ENCODE measurements at places on chromosomes 3 and 15.

- DNase-seq, result no peak
Observed at GRCh38 chr3:160081958-160082533, 93.4 kb downstream of the IL12A start.

- no peak for DNase-seq
Observed at GRCh38 chr15:43299884-43300283, 30.5 kb downstream of the LCMT2 start.

- DNase-seq, result no peak
Observed at GRCh38 chr3:64221571-64222257, 3.6 kb downstream of the PRICKLE2 start.

DNA sequence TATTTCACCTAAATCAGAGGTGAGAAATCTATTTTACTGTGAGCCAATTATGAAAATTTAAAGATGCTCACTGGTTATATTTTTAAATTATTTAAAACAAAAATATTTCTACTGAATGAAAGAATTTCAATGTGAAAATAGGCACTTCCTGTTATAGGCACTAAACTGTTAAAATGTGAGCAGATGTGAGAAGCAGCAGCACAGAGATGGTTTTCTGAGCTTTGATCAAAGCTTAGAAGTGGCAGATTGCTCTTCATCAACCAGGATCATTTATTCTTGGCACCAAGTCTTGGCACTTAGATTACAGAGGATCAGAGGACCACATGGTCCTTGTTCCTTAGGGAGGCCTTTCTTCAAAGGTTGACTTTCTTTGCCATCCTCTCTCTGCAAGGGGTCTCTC, 18.0 kb upstream of the TSC22D2 start:
- no peak for DNase-seq

- no peak for DNase-seq
Observed at GRCh38 chr15:43845421-43845820, 18.6 kb downstream of the WDR76 start.

DNA sequence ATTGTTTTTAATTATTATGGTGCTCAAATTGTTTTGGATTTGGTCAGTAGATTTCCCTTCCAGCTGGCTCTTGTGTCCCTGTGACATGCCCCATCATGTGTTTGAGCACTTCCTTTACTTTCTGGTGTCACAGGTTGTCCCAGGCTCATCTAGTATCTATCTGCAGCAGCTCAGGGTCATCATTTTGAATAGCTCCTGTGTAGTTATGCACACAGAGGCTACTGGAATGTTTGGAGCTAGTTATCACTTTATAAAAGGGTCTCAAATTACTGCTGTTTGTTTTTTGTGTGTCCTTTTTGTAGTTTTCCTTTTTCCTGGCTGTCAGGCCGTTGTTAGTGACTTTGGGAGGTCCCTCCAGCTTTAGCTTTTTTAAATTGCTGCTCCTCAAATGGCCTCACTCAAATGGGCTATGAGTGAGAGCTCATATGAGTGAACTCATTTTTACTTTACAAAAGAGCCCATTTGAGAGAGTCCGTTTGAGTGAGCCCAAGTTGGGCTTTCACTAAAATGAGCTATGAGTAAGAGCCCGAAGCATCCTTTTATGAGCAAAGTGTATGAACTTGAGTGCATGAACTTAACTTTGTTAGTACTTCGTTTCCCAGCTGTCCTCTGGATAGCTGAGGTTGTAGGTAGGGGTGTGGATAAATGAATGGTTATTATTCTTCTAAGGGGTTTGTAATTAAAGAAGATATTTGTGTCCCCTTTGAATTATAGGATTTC, 43.8 kb downstream of the SQOR start:
- DNase-seq, result no peak

GRCh38 chr15:90871716-90872485, 3.5 kb downstream of the FURIN start:
- no peak for DNase-seq

- DNase-seq, result no peak
Observed at GRCh38 chr15:75142499-75142898, 59.2 kb upstream of the C15orf39 start.

DNA sequence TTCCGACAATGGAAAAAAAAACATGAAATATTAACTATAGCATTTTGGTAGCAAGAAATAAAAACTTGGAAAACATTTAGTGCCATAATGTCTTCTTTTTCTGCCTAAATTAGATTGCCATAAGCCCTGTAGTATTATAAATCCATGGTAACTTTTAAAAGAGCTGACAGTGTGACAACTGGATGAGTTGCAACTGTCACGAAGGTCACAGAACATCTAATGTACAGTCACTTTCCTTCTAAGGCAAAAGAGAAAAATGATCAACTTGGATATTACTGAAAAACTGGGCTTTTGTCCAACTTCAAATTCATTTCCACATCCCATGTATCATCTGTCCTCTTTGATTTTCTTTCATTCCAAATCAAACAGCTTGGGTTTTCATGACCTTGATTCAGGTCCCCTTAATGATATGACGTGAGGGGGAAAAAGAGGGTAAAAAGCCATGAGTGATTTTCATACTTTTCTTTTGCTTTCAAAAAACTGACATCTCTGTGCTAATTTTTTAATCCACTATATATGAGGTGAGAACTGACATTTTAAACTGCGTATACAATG, 602 bp downstream of the CPB1 start:
- DNase-seq, result no peak

- DNase-seq, result no peak
Observed at GRCh38 chr3:27319847-27320526, 49.2 kb downstream of the NEK10 start.

GRCh38 chr15:57327985-57328471, 48.3 kb upstream of the CGNL1 start:
- no peak for DNase-seq

- no peak for DNase-seq
Observed at GRCh38 chr3:108042300-108042699, 48.5 kb downstream of the CD47 start.

- no peak for DNase-seq
Observed at GRCh38 chr3:16382845-16383244, 117.8 kb downstream of the OXNAD1 start.

GRCh38 chr3:110099711-110100110, 762.4 kb upstream of the DPPA4 start:
- DNase-seq, result no peak

- no peak for DNase-seq
Observed at GRCh38 chr15:89615135-89615534, 39.9 kb downstream of the TICRR start.

- no peak for DNase-seq
Observed at GRCh38 chr3:42590989-42591756, 513 bp downstream of the SS18L2 start.

DNA sequence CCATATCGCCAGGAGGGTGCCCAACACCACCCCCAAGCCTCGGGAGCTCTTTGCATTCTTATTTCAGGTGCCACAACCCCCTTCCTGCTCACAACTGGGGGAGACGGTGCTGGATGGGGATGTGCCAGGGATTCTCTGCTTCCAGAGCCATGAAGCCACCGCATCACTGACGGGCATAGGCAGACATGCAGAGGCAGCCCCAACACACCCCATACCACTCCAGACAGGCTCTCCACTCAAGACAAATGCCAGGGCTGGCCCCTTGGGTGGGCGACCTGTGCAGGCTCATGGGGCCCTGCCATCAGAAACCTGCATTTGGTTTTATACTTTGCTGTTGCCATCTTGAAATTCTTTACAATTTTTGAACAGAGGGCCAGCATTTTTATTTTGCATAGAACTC, 27.0 kb upstream of the TRPM1 start:
- DNase-seq, result no peak

DNA sequence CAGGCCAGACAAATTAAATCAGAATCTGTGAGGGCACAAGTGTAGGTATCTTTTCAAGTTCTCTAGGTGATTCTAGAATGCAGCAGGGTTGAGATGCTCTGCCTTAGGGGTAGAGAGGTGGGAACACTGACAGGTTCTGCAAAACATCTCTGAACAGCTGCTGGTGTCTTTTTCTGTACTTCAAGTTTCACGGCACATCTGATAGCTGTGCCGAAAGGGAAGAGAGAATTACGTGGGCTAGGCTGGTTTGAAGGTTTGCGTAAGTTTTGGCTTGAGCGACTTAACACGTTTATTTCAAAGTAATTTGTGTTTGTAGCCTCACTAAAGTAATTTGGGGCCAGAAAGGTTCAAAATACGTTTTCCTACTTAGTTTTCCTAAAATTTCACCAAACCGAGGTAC, 22.5 kb downstream of the PXK start:
- no peak for DNase-seq

DNA sequence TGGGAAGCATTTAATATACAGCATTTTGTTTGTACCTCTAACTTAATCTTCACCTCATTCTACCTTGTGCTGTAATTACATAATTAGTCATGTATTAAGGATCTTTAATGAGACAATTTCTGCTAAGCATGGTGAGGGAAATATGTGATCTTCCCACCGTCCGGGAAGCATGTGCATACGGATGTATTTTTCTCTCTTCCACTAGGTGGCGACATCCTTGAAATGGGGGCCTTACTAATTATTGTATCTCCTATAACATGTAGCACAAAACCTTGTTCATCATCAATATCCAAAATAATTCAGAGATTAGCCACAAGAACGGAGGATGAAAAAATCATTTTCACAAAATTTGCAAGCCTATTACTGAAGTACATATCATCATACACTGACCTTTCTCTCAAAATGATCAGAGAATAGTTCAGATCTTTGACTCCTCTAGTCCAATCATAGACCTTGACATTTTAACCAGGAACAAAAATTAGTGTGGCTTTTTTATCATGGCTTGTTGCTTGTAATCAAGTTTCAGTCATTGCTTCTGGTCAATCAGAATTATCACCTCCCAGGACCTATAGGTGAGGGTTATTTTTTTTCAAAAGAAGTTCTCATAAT, 148.9 kb upstream of the GBE1 start:
- DNase-seq, result no peak

- DNase-seq, result no peak
Observed at GRCh38 chr15:31004220-31004733, 12.8 kb upstream of the MTMR10 start.

GRCh38 chr3:36920884-36921567, 23.8 kb downstream of the TRANK1 start:
- DNase-seq, result no peak

- no peak for DNase-seq
Observed at GRCh38 chr3:180011927-180012326, 24.8 kb downstream of the PEX5L start.

DNA sequence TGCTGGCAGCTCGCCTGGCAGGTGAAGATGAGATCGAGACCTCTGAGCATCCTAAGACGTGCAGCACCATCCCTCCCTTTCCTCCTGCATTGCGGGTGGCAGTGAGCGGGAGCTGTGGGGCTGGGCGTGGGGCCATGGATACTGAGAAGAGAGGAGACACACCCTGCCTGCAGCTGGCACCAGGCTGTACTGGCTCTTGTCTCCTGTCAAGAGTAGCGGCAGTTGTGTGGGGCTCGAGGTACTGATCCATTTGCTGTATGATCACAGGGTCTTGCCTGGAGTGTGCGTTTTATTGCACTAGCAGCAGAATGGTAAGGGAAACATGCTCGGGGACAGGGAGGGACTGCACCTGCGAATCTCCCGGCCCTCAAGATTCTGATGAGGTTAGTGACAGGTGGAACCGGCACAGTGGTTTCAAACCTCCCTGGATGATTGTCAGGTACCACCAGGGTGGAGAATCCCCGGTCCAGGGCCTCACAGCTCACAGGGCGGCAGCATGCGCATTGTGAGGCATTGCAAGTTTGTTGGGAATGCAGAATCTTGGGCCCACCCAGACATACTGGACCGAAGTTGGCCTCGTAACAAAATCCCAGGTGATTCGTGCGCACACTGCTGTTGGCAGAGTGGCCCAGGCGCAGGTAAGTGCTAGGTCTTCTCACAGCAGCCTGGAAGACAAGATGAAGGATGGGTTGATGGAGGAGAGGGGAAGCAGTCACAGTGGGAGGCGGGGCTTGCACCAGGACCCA, 14.1 kb downstream of the SYNM start:
- DNase-seq, result no peak

GRCh38 chr3:111012388-111013248, 59.0 kb upstream of the NECTIN3 start:
- DNase-seq, result no peak

- no peak for DNase-seq
Observed at GRCh38 chr15:84022516-84022915, 213.1 kb upstream of the GOLGA6L4 start.

GRCh38 chr3:46500656-46501635, 3.2 kb downstream of the RTP3 start:
- no peak for DNase-seq

- no peak for DNase-seq
Observed at GRCh38 chr3:12423918-12424630, 60.2 kb upstream of the TSEN2 start.

GRCh38 chr3:179991104-179991503, 45.6 kb downstream of the PEX5L start:
- no peak for DNase-seq

DNA sequence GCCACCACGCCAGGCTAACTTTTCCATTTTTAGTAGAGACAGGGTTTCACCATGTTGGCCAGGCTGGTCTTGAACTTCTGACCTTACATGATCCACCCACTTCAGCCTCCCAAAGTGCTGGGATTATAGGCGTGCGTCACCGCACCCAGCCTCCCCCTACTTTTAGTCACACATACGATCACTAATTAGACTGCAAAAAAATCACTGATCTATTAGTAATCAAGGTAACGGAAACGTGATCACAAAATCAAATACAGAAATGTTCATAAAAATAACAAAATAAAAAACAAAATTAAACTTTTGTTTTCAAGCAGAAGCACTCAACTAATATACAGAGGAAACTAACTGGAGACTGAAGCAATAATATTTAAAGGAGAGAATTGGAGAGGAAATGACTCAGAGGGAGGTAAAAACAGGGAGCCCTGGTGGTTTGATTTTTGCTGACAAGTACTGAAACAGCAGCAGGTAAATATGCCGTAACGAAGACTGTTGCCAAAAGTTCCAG, 4.6 kb downstream of the WDR53 start:
- DNase-seq, result peak; percentile 65

DNA sequence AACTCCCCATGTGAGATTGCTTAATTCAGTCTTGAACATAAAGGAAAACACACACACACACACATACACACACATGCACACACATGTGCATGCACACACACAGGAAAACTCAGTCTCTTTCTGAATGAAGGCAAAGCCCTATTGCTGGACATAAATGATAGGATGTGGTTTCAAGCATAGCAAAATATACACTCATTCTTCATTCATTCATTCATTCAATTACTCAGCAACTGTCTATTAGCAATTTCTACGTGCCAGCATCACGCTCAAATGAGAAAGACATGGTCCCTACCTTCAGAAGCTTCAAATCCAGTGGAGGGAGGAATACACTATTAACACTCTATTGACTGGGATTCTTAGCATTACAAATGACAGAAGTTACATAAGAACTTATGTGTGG, 41.8 kb upstream of the UBE2E2 start:
- DNase-seq, result no peak

Data from CD4-positive, alpha-beta T cell treated with Interleukin-6 at 100 ng/mL for 8 hours (primary cell).